Stimulated activated CD8-positive, alpha-beta memory T cell treated with anti-CD3 and anti-CD28 coated beads, Interleukin-4, amount 100 ng/mL, for 48 hours (primary cell): ENCODE measurements at places on chromosomes 6 and 20.

DNA sequence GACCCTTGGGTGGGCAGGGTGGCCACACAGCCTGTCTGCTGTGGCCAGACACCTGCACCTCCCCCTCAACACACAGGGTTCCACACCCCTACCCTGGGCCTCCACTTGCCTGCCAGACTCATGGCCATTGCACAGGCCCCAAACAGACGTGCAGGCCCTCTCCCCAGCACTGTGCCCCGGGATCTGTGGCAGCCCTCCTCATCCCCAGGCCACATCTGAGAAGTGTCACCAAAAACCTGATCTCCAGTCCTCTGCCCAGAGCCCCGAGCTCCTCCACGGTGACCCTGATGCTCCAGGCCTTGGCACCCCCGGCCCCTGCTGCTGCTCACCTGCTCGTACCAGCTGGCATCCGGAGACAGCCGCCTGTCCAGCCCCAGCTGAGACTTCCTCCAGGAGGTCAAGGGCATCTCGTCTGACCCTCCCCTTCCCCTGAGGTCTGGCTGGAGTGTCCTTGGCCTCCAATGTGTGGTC lies 160.1 kb downstream of the DLL1 start:
- DNase-seq: peak; percentile 19

DNA sequence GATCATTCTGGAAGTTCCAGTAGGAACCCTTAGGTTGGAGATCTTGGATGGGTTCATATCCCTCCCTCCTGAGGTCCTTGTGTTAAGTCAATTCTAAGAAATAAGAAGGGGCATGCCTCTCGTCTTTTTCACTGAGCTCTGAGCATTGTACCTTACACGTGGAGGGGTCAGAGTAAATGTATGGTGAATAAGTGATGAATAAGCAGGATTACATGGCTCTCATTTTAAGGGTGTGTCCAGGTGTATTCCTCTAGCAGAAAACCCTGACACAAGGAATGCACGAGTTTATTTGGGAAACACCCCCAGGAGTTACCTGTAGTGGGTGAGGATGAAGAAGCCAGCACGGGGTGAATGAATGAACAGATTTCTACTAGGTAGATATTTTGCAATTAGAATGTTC lies 400.2 kb downstream of the KIF16B start:
- no peak for DNase-seq

GRCh38 chr20:18989736-18990474 lies 176.3 kb downstream of the SCP2D1 start:
- DNase-seq: no peak

- DNase-seq: peak; percentile 34
Measured at GRCh38 chr20:23782366-23782983, 31.7 kb upstream of the CST1 start.

- no peak for DNase-seq
Measured at GRCh38 chr6:2984738-2985406, 13.5 kb upstream of the SERPINB6 start.

DNA sequence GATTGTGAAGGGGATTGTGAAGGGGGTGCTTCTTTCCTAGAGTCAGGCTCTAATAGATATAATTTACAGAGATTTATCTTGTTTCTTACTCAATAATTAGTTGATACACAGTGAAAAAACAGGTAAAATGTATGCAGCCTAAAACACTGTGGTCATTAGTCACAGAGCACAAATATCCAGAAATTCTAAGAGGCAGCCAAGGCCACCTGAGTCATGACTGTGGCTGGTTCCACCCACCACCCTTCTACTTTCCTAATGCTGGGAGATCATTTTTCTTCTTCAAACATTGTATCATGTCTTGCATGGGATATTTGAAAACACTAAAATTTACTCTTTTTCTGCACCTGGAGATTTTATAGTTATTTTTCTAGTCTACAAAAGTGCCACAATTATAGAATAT lies 181.6 kb downstream of the OTOR start:
- no peak for DNase-seq

- DNase-seq: no peak
Measured at GRCh38 chr6:160428069-160428430, 79.9 kb downstream of the SLC22A3 start.

GRCh38 chr20:22513574-22513973 lies 70.8 kb downstream of the FOXA2 start:
- no peak for DNase-seq

GRCh38 chr6:18990059-18990978 lies 603.2 kb downstream of the RNF144B start:
- peak; percentile 60 for DNase-seq

- DNase-seq: no peak
Measured at GRCh38 chr20:51769976-51770615, 1.9 kb upstream of the ATP9A start.

- no peak for DNase-seq
Measured at GRCh38 chr6:144194293-144194810, 44.0 kb downstream of the STX11 start.

- no peak for DNase-seq
Measured at GRCh38 chr20:10646886-10647420, 26.8 kb downstream of the JAG1 start.

DNA sequence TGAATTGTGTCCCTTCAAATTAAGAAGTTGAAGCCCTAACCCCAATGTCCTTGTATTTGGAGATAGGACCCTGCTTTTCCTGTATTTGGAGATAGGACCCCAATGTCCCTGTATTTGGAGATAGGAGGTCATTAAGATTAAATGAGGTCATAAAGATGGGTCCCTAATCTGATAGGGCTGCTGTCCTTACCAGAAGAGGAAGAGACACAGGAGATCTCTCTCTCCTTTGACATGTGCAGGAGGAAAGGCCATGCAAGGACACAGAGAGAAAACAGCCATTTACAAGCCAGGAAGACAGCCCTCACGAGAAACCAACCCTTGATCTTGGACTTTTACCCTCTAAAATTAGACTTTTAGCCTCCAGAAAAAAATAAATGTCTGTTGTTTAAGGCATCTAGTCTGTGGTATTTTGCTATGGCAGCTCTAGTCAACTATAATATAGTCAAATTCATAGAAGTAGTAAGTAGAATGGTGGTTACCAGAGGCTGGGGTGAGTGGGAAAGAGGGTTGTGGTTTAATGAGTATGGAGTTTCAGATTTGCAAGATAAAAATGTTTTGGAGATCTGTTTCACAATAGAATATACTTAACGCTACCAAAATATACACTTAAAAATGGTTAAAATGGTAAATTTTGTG lies 59.3 kb downstream of the UBE3D start:
- DNase-seq: no peak

DNA sequence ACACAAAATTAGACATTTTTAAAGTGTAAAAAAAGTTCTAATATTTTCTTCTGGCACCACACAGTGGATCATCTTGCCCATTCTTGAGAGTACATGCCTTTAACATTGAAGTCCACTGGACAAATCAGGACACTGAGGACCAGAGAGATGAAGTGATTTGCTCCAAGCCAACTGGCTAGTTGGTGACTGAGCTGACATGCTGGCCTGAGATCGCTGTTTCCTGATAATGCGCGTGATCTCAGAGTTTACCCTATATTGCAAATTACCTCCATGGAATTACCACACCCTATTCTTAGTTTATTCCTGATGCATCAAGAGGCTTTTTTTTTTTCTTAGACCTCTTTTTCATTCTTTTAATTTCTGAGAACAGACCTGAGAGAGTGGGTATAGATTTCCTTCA lies 432.8 kb downstream of the CD83 start:
- DNase-seq: no peak

- DNase-seq: no peak
Measured at GRCh38 chr6:153488267-153488666, 357.2 kb upstream of the RGS17 start.

GRCh38 chr6:170083236-170084051 lies 207.4 kb downstream of the DLL1 start:
- DNase-seq: peak; percentile 14

DNA sequence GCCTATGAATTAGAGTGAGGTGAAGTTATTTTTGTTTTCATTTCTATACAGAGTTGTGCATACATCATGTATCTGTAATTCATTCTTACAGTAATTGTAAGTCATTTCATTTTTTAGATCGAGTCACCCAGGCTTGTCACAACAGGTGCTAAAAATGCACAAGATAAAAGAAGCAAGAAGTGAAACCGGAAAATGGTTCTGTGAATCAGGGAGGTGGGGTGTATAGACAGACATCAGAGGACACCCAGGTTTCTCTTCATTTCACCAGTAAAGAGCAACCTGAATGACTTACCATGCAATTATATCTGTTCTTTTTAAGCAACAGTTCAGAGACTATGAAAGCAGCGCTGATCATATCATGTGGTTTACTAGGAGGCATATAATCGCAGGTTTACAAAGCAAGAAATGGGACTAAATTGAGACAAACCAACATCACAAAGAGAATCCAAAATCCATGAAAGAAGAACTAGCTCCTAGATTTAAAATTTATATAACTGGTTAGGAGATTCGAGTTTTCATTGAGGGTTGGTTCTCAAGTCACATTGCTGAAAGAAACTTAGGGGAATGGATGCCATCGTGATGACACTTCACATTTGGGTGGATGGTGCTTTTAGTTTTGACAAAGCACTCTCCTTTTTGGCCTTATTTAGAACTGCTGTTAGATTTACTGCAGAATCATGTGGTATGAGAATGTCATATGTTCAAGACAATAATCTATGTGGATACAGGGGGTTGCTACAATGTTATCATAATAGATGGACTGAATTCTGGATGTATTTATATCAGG lies 27.9 kb upstream of the TBC1D7 start:
- no peak for DNase-seq

DNA sequence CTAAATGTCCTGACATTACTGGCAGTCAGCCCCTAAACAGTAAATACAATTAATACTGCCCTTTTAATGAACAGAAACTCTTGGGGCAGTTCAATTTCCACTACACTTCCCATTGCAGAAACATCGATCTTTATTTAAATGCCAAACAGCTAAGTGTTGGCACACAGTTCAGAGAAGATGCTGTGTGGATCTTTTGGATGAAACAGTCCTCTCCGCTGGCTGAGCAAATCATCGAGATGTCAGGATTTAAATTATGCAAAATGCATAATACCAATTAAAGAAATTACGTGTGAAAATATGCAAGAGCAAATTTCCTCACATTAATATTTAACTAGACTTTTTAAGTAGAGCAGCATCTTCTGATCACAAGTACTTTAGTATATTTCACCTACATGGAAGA lies 132.6 kb downstream of the KIF16B start:
- DNase-seq: no peak

GRCh38 chr20:50304923-50305635 lies 114.4 kb downstream of the CEBPB start:
- no peak for DNase-seq

- DNase-seq: no peak
Measured at GRCh38 chr6:131795366-131795765, 12.5 kb upstream of the ENPP1 start.

- DNase-seq: no peak
Measured at GRCh38 chr20:32470025-32470861, 112.1 kb downstream of the ASXL1 start.

DNA sequence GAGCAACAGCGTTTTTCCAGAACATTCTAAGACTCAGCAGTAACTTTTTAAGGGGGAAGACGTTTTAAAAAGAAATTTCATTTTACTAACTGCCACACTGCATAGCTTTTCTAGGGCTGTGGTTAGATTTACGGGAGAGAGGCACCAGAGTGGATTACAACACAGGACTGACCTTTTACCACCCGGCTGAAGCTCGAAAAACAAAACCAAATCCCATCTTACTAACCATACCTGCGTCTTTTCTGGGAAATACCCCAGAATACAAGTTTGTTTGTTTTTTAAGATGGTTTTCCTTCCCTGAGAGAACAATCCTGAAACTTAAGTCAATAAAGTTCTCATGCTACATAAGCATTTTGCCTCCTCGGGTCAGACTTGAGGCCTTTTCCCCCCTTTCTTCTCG lies 209.3 kb upstream of the SOX4 start:
- no peak for DNase-seq

GRCh38 chr6:152634773-152635172 lies 2.4 kb downstream of the SYNE1 start:
- DNase-seq: no peak

DNA sequence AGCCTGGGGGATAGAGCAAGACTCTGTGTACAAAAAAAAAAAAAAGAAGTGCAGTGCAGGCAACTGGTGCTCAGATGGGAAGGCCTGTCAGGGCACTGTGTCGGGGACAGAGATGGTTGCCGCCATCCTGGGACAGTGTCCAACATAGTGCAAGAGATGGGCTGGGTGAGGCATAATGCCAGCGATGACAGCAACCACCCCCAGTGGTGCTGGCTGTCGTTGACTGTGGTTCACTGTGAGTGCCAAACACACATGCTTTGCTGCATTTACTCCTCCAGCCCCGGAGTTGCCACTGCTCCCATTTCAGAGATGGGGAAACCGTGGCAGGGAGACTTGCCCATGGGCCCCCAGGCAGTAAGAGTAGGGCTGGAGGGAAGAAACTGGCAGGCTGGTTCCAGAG lies 5.2 kb upstream of the C20orf203 start:
- DNase-seq: no peak

GRCh38 chr6:118912646-118913045 lies 18.7 kb downstream of the ASF1A start:
- DNase-seq: no peak

DNA sequence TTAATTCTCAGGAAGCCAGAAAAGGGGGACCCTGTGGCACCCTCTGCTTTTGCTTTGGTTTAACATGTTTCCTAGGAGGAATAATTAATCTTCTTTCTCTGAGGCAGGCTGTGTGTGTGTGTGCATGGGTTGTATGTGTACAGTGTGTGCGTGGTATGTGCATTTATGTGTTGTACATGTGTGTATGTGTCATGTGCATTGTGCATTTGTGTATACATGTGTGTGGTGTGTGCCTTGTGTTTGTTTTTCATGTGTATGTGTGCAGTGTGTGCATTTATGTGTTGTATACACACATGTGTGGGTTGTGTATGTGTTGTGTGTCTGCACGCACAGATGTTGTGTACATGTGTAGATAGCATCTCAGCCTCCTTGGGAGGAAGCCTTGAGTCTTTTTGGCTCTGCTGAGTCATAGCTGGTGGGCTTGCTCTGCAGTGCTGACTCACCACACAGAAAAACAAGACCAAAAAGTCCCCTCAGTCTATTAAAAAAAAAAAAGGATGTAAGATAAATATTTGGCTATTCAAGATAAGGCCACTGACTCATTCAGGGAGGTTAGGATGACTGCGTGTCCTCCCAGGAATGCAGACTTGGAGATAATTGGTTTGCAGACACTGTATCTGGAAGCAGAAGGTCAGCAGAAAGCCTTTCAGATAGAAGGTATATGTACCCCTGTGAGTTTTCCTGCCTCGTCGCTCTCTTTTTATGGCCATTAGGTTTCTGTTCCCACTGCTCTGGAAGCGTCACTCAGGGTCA lies 58.6 kb downstream of the SYNJ2 start:
- DNase-seq: peak; percentile 49

DNA sequence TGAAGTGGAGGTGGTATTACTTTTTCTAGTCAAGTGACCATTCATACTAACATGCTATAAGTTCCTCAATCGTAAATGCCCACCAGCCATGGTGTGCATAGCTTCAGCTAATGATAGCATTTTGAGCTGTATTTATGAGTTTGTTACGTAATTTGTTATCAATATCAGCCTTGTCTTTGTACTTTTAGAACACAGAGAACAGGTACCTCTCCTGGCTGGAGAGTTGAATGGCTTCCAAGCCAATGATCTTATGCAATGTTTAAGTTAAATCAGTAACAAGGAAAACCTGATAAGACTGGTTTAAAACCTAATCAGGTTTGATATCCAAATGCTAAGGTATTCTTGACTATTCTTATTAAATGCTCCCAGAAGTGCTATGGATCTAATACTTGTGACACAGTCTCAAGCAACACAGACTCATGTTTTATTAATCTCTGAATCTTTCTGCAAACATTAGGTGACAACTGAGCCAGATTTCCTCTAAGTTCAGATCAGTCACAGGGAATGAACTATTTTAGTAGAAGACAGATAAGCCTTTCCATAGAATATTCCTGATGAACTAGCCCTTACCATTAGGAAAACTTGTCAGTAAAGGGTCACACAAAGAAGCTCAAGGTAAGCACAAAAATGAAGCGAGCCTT lies 154.8 kb downstream of the PTPRK start:
- no peak for DNase-seq
